ENCODE measurements at places on chromosomes 3 and 15. TPM values are rescaled to one million over a fixed set of nuclear protein-coding genes. Genes with fewer than 3 reads are reported as not detected.

DNA sequence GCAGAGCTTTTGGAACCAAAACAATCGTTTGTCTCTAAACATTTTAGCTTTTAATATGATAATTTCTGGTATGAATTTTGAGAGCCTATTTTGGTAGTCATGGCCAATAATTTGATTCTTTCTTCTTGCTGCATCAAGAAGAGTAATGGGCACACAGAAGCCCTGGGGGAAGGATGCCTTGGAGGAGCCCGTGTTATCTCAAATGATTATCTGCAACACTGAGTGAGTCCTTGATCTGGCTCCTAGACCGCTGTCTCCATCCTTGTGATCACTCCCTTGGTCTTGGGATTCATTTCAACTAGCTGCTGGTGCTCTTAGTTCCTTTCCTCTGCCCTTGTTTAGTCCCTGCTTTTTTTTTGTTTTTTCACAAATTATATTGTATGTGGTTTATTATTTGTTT is 77.9 kb upstream of the CCNL1 start:
- no peak for DNase-seq

- no peak for DNase-seq
Measured at GRCh38 chr15:95715116-95715903, 615.2 kb upstream of the NR2F2 start.

ARNT2 gene
- total RNA-seq = 22.9 TPM

FBLN2 gene
- total RNA-seq = 6.7 TPM

FAM3D gene
- total RNA-seq = not detected

GRCh38 chr3:43769885-43770425 is 79.2 kb downstream of the ABHD5 start:
- no peak for DNase-seq
